G401 (cell line): ENCODE measurements at places on chromosomes 6 and 20.

GRCh38 chr6:137284811-137285110 lies 65.6 kb upstream of the IFNGR1 start:
- DNase-seq = no peak

GRCh38 chr20:57493091-57493615 lies 31.8 kb downstream of the CTCFL start:
- no peak for DNase-seq

DNA sequence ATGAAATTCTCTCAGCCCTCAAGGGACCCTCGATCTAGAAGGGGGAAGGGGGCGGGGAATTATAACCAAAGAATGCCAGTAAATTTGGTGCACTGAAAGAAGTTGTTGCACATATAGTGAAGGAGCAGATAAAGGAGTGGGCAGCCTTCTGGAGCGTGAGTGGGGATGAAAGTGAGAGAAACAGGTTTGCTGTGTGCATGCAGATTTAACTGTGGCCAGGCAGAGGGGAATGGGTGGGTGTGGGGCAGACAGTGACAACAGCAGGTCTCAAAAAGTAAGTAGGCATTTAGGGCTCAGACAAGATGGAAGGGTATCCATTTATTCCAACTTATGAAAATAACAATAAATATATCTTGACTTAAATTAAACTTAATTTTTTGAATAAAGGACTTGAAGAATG lies 149.1 kb downstream of the KCNQ5 start:
- DNase-seq = no peak

DNA sequence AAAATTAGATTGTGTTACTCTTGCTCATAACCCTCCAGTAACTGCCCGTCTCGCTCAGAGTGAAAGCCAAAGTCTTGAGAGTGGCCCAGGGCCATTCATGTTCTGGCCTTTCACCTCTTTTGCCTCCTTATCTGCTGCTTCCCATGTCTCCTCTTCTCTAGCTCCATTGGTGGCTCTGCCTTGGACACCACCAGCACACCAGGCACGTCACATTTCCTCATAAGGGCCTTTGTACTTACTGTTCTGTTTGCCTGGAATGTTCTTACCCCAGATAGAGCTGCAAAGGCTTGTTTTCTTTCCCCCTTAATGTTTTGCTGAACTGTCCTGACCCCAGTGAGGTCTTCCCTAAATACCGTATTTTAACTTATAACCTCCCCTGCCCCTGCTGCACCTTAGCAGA lies 29.3 kb downstream of the MCM8 start:
- no peak for DNase-seq

DNA sequence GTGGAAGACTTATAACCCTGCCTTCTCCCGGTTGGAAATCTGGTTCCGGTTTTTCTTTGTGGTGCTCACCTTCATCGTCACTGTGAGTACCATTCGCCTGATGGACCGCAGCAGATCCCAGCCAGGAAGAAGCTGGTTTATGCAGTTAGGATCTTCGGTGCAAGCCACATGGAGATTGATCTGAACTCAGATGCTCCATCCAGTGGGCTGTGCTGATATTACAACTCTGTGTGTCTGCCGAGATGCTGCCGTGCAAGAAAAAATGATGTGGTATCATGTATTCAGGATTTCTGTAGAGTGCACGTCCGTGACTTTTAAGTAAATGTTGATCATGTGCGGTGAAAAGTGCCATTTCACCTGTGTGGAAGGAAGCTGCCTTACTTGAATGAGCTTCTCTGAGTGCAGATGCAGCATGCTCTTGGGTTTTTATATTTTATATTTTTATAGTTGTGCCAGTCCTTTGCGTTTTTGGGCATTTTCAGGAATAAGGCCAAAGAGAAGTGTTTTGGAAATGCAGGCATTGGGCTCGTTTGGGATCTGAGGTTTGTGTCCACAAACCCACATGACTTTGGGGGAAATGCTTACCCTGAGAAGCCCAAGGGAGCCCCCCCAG lies 39.2 kb downstream of the DYNLT1 start:
- peak; percentile 80 for DNase-seq

DNA sequence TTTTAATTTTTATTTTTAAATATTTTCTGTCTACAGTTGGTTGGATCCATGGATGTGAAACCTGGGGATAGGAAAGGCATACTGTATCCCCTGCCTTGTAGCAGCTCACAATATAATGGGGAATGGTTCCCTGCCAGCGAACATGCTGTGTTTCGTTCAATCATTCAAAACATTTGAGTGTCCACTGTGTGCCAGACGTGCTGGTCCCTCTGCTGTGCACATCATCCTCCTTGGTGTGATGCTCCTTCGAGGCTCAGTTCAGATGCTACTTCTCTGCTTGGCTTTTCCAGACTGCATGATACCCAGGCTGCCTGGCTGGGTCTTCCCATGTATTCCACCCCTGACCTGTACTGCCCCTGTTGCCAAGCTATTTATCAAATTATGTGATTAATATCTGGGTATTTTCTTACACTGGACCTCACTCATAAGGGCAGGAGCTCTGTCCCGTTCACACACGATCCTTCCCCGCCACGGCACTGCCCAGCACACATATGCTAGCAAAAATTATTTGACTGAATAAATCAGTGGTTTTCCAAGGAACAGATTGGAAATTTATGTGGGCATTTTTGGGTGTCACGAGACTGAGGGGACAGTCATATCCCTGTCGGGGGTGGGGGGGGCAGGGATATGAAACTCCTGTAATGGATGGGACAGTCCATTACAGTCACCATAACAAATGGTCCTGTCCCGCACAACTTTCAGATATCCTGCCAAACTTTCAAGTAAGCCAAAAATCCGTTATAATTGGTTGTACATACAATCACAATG lies 4.9 kb downstream of the SDCBP2 start:
- no peak for DNase-seq

- no peak for DNase-seq
These were observed 7.4 kb downstream of the GMEB2 start for GRCh38 chr20:63619505-63619904.

- no peak for DNase-seq
These were observed 53.2 kb downstream of the PDE7B start for GRCh38 chr6:135904666-135905065.

DNA sequence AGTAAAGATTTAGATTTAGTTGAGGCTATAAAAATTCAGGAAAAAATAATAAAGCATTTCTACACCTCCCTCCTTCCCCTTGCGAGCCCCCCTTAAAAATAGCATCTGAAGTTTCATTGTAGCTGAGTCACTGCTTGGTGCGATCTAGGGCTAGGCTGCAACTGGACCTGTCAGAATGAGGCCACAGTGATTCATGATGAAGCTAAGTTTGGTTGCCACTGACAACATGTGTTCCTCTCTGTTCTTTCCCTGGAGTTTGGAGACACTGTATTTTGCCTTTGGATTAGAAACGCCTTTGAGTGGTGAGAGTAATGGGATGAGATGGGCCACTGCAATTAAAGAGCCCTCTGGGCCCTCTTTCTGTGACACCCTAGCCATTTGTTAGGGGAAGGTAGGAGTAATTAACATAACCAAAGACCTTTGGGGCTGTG lies 334.1 kb downstream of the NRN1 start:
- DNase-seq = no peak

DNA sequence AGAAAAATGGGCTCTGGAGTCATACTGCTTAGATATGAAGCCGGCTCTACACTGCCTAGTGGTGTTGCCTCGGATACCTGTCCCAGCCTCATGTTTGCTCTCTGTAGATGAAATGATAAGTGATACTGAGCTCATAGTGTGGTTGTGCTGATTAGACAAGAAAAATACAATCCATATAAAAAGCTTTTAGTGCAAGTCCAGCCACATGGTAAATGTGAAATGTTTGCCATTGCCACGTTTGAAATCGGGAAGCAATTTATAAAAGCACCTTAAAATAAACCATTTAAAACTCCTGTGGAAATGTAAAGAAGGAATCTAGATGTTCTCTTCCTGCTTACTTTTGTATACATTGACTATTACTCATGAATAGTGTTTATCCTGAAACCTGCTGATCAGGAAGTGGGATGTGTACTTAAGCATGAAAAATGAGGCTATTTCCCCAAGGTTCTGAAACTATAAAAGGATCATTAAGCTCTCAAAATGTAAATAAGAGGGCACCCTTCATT lies 13.1 kb upstream of the PBOV1 start:
- DNase-seq = peak; percentile 62

- no peak for DNase-seq
These were observed 376.4 kb downstream of the CDH4 start for GRCh38 chr20:61628480-61628879.

GRCh38 chr6:112018619-112019416 lies 35.1 kb upstream of the CCN6 start:
- peak; percentile 24 for DNase-seq

- no peak for DNase-seq
These were observed 200.0 kb upstream of the SULF2 start for GRCh38 chr20:47985092-47985850.

- no peak for DNase-seq
These were observed 1.1 kb upstream of the BAK1 start for GRCh38 chr6:33581186-33581585.

- DNase-seq = no peak
These were observed 43.8 kb upstream of the FOXQ1 start for GRCh38 chr6:1267790-1268762.

DNA sequence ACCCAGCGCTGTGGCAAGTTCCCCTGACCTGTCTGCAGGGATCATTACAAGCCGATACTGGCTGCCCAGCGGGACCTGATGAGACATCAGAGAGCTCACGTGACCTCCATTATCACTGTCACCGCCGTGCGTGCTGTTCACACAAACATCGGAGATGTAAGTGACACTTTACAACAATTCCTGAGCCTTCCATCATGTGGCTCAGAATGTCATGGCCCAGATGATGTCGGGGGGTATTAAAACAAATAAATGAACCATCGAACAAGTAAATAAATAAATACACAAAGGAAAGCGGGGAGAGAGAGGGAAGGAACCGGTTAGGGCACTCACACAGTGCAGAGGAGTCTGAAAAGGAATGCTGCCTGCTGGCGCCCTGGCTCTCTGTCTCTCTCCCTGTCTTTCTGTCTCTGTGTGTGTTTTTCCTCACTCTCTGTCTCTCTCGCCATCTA lies 195.1 kb downstream of the BMP7 start:
- DNase-seq = no peak

DNA sequence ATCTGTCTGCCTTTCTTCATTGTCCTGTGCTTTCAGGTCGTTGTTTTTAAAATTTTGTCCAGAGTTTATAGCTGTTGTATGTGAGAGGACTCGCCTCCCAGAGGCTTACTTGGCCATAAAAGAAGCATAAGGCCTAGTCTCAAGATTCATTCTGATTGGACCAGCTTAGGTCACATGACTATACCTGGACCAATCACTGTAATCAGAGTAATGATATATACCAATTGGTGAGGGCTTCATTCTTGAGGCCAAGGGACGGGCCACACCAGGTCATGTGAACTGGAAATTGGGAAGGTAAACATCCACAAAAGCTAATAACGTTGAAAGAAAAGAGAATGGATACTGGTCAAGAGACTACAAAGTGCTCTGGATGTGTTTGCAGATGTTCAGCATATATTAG lies 141.4 kb upstream of the SULF2 start:
- DNase-seq = no peak

- DNase-seq = no peak
These were observed 8.7 kb upstream of the TENT5A start for GRCh38 chr6:81761197-81761596.

DNA sequence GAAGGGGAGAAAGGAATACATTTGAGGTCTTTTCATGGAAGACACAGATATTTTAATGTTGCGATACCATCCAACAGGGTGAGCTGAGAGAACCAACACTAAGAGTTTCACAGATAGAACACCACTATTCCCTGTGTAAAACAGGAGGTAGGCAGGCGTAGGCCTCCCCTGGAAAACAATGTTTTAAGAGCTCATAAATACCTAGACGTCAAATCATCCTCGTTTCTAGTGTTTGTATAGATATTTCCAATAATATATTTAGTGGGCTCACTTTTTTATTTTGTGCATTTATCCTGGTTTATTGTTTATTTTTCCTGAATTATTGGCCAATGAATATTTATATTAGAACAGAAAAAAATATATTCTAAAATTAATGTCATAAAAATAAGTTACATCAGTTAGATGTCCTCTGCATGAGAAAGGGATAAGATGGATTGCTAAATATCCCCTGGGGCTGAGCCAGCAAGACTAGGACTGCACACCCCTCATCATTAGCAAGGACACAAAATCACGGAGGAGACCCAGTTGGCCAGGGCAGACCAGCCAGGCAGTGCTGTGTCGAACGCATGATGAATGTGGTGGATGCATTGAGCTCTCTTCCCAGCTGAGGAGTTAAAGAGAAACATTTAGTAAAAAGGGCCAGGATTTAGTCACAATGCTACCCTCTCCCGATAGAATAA lies 380.5 kb downstream of the C6orf118 start:
- peak; percentile 47 for DNase-seq

GRCh38 chr6:33279971-33280511 lies 3.1 kb downstream of the B3GALT4 start:
- peak; percentile 58 for DNase-seq

DNA sequence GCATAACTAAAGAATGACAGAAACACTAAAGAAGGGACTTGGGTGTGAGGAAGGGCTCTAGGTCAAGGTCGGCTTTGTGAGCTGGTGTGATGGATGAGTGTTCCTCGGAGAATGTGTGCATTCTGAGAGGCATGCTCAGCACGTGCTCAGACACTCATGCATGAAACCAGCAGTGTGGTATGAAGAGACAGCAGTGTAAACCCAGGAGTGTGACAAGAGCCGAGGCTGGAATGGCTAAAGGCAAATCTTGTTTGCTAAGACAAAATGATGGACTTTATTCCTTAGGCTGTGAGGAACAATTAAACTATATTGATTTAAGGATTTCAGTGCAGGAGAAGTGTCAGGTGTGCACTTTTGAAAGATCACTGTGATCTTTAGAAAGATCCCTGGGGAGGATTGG lies 107.4 kb upstream of the MAP7 start:
- DNase-seq = no peak

DNA sequence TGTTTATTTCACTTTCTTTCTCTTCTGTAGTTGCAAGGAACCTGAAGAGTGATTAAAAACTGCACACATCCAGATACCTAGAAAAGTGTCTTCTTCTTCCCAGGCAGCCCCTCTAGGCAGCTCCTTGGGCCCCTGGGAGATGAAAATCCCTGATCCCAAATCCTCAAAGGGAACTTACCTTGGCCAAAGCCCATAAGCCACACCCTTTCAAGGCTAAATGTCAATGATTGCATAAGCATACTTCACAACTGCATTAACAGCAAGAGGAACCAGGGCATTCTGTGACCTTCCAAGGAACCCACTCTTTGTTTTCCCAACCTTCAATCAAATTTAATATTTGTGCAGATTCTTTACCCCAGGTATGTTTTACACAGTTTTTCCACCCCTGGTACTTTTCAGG lies 4.4 kb upstream of the HMGN3 start:
- DNase-seq = no peak
